Aorta (tissue), 5 donors: ENCODE measurements at places on chromosomes 5 and 9. TPM values are rescaled to one million over a fixed set of nuclear protein-coding genes. Genes with fewer than 3 reads are reported as not detected.

- no peak for DNase-seq
Observed at GRCh38 chr5:76953551-76954382, 922 bp downstream of the CRHBP start.

- DNase-seq: no peak
Observed at GRCh38 chr9:112120439-112120925, 54.6 kb downstream of the SUSD1 start.

DNA sequence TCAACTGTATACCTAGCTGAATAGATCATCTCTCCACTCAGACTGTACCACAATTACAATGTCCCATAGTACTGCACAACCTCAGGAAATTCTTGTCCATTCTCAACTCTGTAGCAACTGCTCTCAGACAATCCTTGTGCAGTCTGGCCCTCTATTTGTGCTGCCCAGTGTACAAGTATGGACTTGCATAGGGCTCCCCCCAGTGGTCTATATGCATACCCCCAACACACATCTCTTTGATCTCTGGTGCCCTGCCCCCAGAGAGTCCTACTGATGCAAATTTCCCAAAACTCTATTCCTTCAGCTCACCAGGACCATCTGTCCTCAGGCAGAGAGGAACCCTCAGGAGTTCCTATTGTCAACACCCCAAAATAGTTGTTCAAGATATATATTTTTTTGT, 205.3 kb downstream of the SLCO4C1 start:
- no peak for DNase-seq

- DNase-seq: no peak
Observed at GRCh38 chr5:140055152-140055551, 12.1 kb upstream of the NRG2 start.

- DNase-seq: no peak
Observed at GRCh38 chr9:99577351-99577750, 244.3 kb upstream of the NR4A3 start.

- DNase-seq: no peak
Observed at GRCh38 chr5:156093024-156093423, 233.9 kb upstream of the SGCD start.

GRCh38 chr5:172506921-172507320, 52.6 kb upstream of the SH3PXD2B start:
- DNase-seq: peak; percentile 37

DNA sequence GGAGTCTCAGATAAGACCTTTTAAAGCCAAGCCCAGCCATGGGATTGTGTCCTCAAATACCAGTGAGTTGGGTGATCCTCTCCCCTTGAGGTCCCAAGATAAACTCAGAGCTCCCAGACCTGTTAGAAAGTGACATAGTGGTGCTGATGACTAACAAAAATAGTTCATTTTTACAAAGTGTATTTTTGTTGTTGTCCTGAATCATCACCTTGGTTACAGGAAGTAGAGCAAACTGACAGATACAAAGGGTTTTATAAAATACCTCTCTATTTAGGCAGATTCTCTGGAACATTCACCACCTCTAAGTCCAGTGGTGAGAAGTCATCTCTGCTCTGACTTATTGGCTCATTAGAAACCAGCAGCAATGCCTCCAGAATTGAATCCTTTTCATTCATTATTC, 259.3 kb downstream of the CEMIP2 start:
- DNase-seq: no peak

GRCh38 chr9:106753155-106753671, 109.8 kb upstream of the ZNF462 start:
- no peak for DNase-seq

- no peak for DNase-seq
Observed at GRCh38 chr5:143491646-143492045, 88.2 kb upstream of the NR3C1 start.

DNA sequence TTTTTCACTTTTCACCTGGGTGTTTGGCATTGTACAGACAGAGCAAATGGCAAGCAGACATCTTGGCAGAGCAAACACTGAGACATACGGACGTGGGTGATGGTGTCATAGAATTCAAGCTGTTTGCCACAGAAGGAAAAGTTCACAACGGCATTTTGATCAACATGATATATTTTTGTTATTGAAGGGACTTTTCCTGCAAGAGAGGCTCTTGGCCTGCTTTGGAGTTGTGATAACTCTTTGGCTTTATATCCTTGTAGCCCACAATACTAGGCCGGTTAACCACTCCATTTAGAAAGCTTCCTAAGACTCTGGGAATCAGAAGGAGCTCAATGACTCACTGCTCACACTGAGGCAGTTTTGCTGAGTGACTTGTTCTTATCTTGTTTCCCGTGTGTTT, 1038.3 kb downstream of the TLE1 start:
- DNase-seq: no peak

GRCh38 chr9:136714893-136715274, 2.5 kb downstream of the DIPK1B start:
- no peak for DNase-seq

The SPINK13 gene
- total RNA-seq: not detected

DNA sequence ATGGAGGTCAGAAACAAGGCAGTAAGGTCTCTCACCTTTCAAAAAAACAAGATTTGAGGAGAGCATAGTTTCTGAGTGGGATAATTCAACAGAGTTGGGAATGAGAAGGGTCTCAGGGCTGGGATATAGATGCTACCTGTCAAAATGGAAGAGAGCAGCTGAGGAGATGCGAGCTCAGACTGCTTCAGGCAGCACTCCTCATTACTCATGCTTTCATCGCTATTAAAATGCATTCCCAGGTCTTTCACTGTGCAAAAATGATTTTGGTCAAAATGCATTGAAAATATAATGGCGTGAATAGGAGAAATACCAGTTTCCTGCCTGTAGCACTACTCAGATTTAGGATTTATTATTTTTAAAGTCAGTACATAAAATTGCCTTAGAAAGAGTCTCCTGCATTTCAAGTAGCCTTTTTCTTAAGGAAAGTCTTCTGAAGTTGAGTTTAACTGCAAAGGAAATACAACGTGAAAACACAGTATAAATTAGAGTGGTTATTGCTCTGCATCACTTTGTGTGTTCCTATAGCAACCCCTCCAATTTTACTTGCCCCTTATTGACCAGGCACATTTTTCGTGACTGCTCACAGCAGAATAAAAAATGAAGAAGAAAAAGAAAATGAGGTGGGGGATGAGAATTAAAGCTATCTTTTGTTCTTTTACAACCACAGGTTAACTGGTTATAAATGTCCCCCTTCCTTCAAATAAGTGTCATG, 724.8 kb upstream of the SEMA6A start:
- DNase-seq: no peak

GRCh38 chr5:76074487-76075065, 8.6 kb upstream of the SV2C start:
- no peak for DNase-seq

DNA sequence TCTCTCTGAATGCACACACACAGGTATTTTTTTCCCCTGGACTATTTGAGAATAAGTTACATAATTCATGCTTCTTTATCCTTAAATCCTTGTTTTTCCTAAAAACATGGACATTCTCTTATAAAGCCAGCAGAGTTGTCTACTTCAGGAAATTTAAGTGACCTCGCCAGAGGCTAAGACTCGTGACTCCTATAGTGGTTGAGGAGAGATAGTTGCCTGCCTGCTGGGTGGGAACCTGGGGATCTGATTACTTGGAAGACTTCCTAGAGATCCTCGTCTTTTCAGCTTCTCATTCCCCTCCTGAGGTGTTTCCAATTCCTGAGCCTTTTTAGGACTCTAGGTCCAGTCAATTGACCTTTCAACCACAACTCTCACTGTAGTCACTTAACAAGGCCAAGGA, 5.5 kb downstream of the SLC30A5 start:
- DNase-seq: no peak

GRCh38 chr5:84450617-84451414, 66.1 kb upstream of the EDIL3 start:
- DNase-seq: no peak

The CAMK2A gene
- 0.15 TPM for total RNA-seq

- DNase-seq: no peak
Observed at GRCh38 chr5:133051061-133051541, 712 bp upstream of the HSPA4 start.

The BDP1 gene
- total RNA-seq: 32.2 TPM

- DNase-seq: no peak
Observed at GRCh38 chr5:127997201-127997704, 86.3 kb upstream of the SLC12A2 start.

- no peak for DNase-seq
Observed at GRCh38 chr5:110441035-110441434, 285.4 kb downstream of the TMEM232 start.

- DNase-seq: peak; percentile 89
Observed at GRCh38 chr5:178234750-178235587, 2.4 kb upstream of the PHYKPL start.
